Fibroblast of villous mesenchyme (primary cell): ENCODE measurements at places on chromosomes 12 and 14. TPM values are rescaled to one million over a fixed set of nuclear protein-coding genes. Genes with fewer than 3 reads are reported as not detected.

The ZNF384 gene
- 19.4 and 20.3 TPM in 2 replicates for total RNA-seq

The MDM2 gene
- total RNA-seq = 151 and 245 TPM in 2 replicates

The RFX4 gene
- not detected in 2 replicates for total RNA-seq

The ADAMTS20 gene
- under 0.01 TPM in 2 replicates for total RNA-seq

The TBC1D30 gene
- under 0.01 TPM in 2 replicates for total RNA-seq

The PPP4R4 gene
- total RNA-seq = under 0.01 and 0.43 TPM in 2 replicates

The PMEL gene
- 1.3 TPM in 2 replicates for total RNA-seq

The CD163 gene
- total RNA-seq = not detected in 2 replicates

The PDZRN4 gene
- total RNA-seq = not detected in 2 replicates

The LRRC10 gene
- total RNA-seq = not detected in 2 replicates

The OASL gene
- total RNA-seq = under 0.01 TPM in 2 replicates

The KRT71 gene
- total RNA-seq = not detected in 2 replicates

The LBHD2 gene
- total RNA-seq = not detected in 2 replicates

The KNTC1 gene
- total RNA-seq = 28.0 and 28.5 TPM in 2 replicates

The TGM1 gene
- total RNA-seq = 0.64 and 2.2 TPM in 2 replicates

The FAM181A gene
- not detected in 2 replicates for total RNA-seq

The LRP1-AS gene
- not detected in 2 replicates for total RNA-seq

The CCDC196 gene
- total RNA-seq = not detected in 2 replicates

- DNase-seq = peak; percentile 92
Observed at GRCh38 chr12:100058482-100059029, 73.8 kb upstream of the ANKS1B start.

DNA sequence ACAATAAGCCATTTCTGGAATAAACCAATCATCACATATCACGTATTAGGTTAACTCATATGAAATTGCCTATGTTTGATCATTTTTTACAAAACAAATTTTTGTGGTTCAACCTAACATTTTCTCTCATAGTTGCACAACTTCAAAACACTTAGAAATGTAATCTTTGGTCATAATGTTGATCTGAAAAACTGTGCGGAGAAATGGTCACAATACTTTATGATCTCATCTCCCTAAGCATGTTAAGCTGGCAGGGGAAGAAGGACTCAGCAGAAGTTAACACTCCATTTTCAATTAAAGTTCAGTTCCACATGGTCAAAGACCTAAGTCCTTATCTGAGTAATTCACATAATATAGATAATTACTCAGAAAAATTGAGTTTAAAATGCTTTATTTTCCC lies 194.8 kb downstream of the CAPZA3 start:
- DNase-seq = peak; percentile 48

- DNase-seq = peak; percentile 83
Observed at GRCh38 chr12:94972795-94973194, 30.7 kb downstream of the NDUFA12 start.

DNA sequence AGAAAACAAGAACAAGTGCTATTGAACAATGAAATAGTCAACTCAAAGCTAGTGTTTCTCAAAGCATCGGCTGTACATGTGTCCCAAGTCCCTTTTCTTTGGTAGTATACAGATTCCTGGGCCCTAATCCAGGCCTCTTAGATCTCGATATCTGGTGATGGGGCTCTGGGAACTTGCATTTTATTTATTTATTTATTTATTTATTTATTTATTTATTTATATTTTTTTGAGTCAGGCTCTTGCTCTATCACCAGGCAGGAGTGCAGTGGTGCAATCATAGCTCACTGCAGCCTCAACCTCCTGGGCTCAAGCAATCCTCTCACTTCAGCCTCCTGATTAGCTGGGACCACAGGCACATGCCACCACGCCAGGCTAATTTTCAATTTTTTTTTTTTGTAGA lies 17.1 kb downstream of the SYNDIG1L start:
- no peak for DNase-seq

- DNase-seq = no peak
Observed at GRCh38 chr14:28769276-28769880, 2.8 kb downstream of the FOXG1 start.

GRCh38 chr14:35223927-35224326 lies 68.3 kb upstream of the PSMA6 start:
- no peak for DNase-seq

DNA sequence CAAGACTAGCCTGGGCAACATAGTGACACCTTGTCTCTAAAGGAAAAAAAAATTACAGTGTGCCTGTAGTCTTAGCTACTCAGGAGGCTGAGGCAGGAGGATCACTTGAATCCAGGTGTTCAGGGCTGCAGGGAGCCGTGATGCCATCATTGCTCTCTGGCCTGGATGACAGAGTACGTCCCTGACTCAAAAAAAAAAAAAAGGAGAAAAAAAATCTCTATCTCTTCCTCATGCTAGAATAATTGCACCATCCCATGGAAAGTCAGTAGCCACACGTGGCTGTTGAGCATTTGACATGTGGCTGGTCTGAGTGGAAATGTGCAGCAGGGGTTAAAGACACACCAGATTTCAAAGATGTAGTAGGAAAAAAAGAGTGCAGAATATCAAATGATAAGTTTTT lies 3.8 kb downstream of the RILPL1 start:
- DNase-seq = no peak

GRCh38 chr14:62162998-62163589 lies 400.9 kb downstream of the SNAPC1 start:
- peak; percentile 47 for DNase-seq

- no peak for DNase-seq
Observed at GRCh38 chr12:71950819-71951218, 12.2 kb downstream of the TPH2 start.

DNA sequence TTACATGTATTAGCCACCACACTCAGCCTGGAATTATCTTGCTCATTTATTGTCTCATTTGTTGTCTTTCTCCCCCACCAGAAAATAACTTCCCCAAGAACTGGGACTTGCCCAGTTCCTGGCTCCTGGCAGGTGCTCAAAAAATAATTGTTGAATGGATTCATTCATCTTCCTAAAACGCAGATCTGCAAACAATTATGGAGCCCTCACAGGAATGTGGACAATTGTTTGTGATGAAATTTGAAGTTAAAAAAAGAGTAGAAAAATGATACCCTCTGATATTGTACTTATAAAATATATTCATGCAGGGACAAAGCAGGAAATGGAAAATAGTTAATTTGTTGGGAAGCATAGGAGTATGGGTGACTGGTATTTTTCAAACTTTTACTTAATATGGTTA lies 60.7 kb upstream of the MAP1LC3B2 start:
- no peak for DNase-seq

- peak; percentile 74 for DNase-seq
Observed at GRCh38 chr14:106844608-106845285, 1318.4 kb downstream of the TMEM121 start.

- no peak for DNase-seq
Observed at GRCh38 chr12:119157978-119158377, 20.8 kb upstream of the HSPB8 start.

DNA sequence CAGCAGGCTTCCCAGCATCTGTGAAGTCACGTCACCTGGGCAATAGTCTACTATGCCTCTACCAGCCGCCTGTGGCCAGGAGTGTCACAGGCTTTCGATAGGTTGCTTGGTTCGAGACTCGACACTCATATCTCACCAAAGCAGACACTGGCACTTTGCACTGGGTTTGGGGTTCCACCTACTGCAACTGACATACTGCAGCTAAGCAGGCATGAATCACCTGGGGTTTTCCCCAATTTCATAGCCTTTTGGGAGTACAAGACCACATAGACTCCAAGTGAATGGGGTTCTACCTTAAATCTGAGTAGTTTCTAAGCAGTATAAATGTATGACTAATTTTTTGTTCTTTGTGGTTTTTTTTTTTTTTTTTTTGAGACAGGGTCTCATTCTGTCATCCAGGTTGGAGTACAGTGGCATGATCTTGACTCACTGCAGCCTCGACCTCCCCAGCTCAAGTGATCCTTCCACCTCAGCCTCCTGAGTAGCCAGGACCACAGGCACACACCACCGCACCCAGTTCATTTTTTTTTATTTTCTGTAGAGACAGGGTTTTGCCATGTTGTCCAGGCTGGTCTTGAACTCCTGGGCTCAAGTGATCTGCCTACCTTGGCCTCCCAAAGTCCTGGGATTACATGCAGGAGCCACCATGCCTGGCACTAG lies 32.1 kb downstream of the DMAC2L start:
- DNase-seq = peak; percentile 18

DNA sequence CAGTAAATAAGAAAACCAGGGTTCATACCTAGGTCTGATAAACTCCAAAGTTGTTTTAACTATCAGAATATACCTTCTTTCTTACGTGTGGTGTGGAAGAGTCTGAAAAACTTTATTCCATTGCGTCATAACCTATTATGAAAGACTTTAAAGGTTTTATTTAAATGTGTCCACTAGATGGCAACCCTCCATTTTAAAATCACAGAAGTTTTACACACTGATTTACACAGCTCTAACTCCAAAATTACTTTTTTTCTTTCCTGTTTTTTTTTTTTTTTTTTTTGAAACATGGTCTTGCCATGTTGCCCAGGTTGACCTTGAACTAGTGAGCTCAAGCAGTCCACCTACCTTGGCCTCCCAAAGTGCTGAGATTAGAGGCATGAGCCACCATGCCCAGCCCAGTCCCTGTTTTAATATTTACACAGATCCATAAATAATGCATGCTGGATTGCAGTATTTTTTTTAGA lies 17.3 kb upstream of the TMPRSS12 start:
- DNase-seq = peak; percentile 89

DNA sequence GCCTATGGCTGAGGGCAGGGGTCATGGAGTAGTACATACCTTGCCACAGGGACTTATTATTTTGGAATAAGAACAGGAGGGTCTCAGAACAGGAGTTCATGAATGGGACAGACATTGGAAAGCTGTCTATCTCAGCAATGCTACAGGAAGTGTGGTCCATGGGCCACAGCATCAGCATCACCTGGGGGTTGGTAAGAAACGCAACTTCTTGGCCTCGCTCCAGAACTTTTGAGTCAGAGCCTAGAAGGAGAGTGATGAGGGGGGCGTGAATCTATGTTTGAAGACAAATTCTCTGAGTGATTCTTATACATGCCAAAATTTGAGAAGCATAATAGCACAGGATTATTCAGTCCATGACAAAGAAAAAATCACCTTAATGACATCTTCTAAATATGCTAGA lies 156.6 kb downstream of the RPAP3 start:
- no peak for DNase-seq

GRCh38 chr14:88473791-88474190 lies 81.0 kb downstream of the PTPN21 start:
- DNase-seq = peak; percentile 66

DNA sequence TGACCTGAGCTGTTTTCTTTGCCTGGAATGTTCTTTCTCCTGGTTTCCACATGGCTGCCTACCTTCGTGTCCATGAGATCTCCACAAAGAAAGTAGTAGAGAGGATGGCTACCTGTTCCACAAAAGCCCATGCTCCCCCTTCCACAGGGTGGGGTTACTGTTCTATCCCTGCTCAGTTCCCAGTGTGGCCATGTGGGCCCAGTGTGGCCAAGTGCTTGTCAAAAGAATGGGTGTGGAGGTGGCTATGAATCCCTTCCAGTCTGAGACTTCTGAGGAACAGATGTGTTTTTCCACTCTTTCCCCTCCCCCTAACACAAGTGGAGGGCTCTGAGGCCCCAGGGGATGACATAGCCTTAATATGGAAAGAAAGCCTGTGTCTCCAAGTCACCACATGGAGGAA lies 26.2 kb upstream of the HSP90B1 start:
- DNase-seq = no peak

- peak; percentile 58 for DNase-seq
Observed at GRCh38 chr14:20857630-20858261, 33.4 kb upstream of the RNASE3 start.

- DNase-seq = no peak
Observed at GRCh38 chr12:25320123-25321006, 69.6 kb upstream of the KRAS start.

- no peak for DNase-seq
Observed at GRCh38 chr12:55946553-55946952, 15.6 kb downstream of the DGKA start.

- no peak for DNase-seq
Observed at GRCh38 chr12:120092551-120093335, 23.8 kb downstream of the RAB35 start.

- DNase-seq = peak; percentile 35
Observed at GRCh38 chr12:95102916-95103671, 29.7 kb upstream of the NR2C1 start.

- DNase-seq = peak; percentile 86
Observed at GRCh38 chr12:109432842-109433304, 44.2 kb downstream of the KCTD10 start.

- no peak for DNase-seq
Observed at GRCh38 chr12:46946137-46946536, 120.3 kb upstream of the SLC38A4 start.

- no peak for DNase-seq
Observed at GRCh38 chr12:100216337-100216736, 15.7 kb downstream of the ACTR6 start.

GRCh38 chr12:12885096-12885792 lies 6.1 kb upstream of the GPRC5A start:
- DNase-seq = no peak

DNA sequence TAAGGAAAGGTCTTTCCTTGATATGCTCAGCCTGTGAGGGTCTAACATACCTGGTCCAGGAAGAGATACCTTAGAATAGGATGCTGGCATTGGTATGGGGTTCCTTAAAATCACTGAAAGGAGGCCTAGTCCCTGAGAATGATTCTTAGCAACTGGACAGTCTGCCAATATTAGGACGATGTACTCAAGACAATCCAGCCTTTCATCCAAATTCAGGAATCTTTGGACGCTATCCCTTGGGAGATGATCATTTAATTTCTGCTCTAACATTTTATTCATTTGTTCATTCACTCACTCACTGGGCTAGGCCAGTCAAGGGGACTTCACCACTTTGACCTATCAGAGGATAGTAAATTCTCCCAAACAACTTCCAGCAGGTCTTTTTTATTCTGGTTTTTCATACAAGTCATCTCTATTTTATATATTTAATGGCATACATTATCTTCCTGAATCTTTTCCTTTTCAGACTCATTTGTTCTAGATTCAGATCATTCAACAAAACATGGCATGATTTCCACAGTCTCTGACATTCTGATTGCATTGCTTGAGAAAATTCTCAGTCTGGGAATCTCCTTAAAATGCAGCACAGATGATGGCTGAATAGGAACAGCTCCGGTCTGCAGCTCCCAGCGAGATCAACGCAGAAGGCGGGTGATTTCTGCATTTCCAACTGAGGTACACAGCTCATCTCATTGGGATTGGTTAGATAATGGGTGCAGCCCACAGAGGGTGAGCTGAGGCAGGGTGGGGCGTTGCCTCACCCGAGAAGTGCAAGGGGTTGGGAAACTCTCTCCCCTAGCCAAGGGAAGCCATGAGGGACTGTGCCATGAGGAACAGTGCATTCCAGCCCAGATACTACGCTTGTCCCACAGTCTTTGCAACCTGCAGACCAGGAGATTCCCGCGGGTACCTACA lies 118.0 kb upstream of the PRICKLE1 start:
- no peak for DNase-seq

DNA sequence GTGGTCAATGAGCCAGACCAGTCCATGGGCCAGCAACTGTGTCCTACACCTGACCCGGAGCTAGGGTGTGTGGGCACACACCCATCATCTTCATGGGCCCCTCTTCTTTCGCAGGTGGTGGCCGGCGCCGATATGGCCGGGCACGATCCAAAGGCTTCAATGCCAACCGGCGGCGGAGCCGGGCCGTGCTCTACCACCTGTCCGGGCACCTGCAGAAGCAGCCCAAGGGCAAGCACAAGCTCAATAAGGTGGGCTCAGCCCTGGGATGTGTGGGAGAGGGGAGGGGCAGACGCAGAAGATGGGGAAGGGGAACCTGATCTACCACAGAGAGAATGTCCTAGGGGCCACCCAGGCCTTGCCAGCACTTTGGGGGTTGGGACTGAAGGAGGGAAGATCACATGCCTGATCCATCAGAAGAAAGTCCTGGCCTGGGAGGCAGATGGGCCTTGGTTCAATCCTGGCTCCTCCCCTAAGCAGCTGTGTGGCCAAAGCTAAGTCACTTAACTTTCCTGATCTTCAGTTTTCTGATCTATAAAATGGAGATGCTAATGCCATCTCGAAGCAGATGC lies 3.8 kb downstream of the KCNH3 start:
- no peak for DNase-seq
